ENCODE measurements at places on chromosomes 4 and X.

DNA sequence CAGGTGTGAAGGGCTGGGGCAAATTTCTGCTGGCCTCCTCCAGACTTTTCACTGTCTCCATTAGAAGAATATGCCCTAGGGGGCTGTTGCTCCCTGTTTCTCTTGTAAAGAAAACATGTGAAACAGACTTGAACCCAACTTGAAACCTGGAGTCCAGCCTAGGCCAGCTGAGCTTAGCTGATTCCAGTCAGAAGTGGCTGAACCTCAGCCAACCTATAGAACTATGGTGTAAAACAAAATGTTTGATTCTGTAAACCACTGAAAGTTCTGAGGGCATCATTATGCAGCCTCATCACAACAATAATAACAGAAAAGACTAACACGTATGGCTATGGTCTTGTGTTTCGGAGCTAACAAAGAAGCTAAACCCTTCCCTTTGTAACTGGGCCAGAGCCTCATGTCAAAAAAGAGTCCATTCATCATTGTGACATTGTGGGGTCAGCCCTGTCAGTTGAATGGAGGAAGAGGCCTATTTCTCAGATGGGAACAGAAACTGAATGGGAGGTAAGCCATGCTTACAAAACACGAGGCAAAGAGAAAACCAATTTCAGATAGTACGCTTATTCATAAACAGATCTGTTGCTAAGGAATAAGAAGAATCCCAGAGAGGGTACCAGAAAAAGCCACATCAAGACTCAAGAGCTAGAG, 34.1 kb downstream of the SETD7 start:
- DNase-seq = no peak

DNA sequence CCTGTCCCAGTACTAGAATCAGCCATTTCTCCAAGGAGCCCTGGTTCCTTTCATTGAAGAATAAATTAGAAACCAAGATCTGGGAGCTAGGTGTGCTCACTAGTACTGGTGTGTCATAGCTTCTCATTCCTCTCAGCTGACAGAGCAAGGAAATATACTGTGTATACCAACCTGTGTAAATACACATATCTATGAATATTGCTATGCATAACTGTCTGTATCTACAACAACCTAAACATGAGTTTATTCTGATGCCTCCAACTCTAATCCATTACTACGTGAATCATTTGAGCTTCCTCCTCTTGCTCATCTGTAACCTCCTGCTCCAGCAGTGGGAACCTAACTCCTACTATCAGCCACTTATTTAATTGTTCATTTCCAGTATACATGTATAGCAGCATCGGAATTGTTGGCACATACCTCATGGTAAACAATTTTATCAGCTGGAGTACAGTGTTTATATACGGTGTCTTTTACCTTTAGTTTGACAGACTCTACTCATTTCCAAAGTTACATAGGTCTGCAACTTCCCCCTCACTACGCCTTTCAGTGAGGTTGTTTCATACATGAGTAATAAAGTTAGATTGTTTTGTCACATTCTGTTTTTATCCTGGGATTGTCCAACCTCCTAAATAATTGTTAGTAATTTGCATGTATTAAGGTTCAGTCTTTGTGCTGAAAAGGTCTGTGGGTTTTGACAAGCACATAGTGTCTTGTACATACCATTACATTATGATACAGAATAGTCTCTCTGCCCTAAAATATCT, 7.1 kb upstream of the SCRG1 start:
- DNase-seq = no peak

GRCh38 chr4:8276358-8277240, 7.0 kb downstream of the HTRA3 start:
- no peak for DNase-seq

DNA sequence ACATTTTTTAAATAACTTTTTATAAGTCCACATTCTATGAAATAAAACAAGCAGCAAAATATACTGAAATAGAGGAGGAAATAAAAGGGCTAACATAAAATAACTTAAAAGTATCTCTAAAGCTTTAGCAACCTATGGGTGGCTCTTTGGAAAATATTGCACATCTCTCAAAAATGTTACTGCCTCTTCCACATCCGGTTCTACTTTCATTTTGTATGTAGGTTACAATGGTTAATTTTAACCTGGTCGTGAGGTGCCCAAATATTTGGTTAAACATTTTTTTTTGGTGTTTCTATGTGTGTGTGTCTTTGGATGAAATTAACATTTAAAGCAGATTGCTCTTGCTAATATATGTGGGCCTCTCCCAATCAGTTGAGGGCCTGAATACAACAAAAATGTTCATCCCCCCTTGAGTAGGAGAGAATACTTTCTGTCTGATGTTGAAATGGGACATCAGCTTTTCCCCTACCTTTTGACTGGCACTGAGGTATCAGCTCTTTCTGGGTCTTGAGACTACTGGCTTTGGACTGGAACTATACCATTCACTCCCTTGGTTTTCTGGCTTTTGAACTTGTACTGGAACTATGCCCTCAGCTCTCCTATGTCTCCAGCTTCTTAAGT, 353.0 kb downstream of the ADAM29 start:
- no peak for DNase-seq

GRCh38 chr4:1722551-1723118, 1.3 kb downstream of the TACC3 start:
- no peak for DNase-seq

- DNase-seq = no peak
Measured at GRCh38 chr4:158513256-158513655, 8.4 kb upstream of the RXFP1 start.

- no peak for DNase-seq
Measured at GRCh38 chrX:72713130-72713529, 976 bp downstream of the PHKA1 start.

GRCh38 chrX:38379088-38379487, 26.7 kb downstream of the OTC start:
- no peak for DNase-seq

GRCh38 chrX:134679221-134679620, 20.9 kb upstream of the PLAC1 start:
- DNase-seq = no peak

DNA sequence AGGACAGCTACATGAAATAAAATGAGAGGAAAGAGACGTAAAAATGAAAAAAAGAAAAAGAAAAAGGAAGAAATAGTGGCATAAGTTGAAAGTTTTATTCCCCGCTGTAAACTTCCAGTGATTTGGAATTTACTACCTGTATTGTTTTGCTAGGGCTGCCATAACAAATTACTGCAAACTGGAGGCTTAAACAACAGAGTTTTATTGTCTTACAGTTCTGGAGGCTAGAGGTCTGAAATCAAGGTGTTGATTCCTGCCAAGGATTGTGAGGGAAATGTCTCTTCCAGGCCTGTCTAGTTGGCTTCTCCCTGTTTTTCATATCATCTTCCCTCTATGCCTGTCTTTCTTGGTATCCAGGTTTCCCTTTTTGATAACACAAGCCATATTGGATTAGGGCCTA, 119.4 kb upstream of the PACRGL start:
- no peak for DNase-seq

GRCh38 chr4:41142376-41143310, 71.7 kb downstream of the APBB2 start:
- DNase-seq = no peak

DNA sequence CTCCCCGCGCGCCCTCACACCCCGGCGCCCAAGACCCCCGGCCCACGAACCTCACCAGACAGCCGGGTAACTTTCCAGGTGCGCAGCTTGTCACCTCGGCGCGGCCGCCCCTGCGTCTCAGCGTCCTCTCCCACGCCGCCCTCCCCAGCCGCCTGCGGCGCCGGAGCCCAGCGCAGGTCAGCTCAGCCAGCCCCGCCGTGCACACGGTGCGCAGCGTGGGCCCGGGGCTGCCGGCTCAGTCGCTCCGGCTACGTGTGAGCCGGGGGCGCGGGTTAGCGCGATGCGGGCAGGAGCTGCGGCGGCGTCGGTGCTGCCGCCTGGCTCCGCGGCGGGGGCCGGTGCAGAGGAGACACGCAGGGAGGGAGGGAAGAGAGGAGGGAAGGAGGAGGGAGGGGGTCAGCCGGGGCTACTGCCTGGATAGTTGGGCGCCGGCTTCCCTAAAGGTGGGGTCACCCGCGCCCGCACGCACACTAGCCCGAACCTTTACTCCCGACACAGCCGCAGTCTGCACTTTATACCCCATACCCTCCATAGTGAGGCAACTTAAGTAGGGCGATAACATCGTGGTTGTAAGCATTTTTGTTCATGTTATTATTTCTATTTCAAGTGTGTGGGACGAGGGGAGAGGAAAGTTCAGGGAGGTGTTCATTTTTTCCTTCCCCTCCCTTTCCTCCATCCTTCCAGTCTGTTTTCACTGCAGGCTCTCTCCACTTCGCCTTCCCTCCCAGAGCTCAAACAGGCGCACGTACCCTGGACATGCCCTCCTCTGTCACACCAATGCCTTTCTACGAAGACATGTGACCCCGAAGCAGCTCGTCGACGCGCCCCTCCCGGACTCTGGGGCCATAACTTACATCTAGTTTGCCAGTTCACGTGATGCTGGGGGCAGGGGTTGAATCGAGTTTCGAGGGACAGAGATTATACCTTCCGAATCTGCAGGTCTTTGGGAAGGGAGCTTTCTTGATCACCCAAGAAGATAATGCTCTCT, at the start of gene PRKG2:
Gene PRKG2 (minus strand): TSS at position 342 of the 988 bp plus-strand sequence. CDS start 10,175 bp downstream, outside the sequence.
- DNase-seq = no peak

GRCh38 chr4:10959586-10959985, 275.0 kb upstream of the CLNK start:
- no peak for DNase-seq

GRCh38 chrX:10387011-10387410, 230.2 kb downstream of the CLCN4 start:
- no peak for DNase-seq

GRCh38 chr4:134885436-134885835, 683.8 kb upstream of the PABPC4L start:
- no peak for DNase-seq

- DNase-seq = no peak
Measured at GRCh38 chr4:64584981-64585557, 175.8 kb upstream of the TECRL start.

GRCh38 chr4:38980903-38981676, 51.1 kb downstream of the TMEM156 start:
- DNase-seq = no peak

- DNase-seq = no peak
Measured at GRCh38 chr4:110924761-110925160, 301.9 kb upstream of the PITX2 start.

DNA sequence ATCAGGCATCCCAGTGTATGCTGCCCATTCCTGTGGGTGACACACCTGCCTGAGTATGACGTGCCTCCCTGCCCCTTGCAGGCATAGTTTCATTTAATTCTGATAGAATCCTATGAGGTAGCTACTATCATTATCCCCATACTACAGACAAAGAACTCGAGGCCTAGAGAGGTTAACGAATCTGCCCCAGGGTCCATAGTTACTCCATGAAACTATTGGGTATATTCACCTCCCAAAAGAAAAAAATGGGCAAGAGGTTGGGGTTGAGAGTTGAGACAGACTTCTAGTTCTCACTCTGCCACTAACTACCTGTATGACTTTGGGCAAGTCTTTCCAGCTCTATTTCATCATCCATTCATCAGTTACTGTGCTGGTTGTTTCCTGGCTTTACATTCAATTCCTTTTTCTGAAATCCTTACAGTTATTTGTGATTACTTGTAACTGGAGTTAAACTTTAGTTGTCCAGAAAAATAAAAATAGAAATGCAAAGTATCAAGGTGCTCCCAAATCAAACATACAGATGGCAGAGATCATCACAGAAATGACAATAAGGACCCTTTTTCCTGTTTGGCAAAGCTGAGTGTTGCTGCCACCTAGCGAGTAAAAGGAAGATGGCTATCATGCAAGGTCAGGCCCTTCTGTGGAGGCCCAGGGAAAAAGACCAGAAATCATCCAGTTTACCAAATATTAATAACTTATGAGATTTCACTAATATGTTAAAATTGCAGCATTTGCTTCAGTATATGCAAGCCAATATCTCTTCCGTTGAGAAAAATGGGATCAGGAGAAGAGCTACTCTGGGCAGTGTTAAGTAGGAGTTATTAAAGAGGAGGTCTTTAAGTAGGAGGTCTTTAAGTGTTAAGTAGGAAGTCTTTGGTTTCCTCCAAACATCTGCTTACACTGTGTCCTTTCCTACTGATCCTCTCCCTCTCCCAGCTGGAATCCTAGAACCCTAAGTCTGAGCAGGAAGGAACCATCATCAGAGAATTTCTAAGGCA, 17.1 kb upstream of the MAP7D3 start:
- DNase-seq = no peak

GRCh38 chr4:98689507-98690174, 31.2 kb upstream of the TSPAN5 start:
- DNase-seq = no peak

DNA sequence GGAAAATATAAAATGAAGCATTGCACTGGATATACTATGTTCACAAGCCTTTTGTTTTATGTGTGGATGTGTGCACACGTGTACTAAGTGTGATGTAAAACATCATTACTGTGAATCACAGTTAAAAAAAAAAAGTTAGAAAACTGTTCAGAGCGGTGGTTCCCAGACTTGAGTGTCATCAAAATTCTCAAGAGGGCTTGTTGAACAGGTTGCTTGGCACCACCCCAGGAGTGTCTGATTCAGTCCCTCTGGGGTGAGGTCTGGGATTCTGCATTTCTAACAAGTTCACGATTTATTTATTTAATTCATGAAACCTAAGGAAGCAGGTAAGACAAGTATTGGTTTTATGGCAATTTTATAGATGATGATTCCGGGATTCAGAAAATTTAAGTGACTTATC, 1.8 kb downstream of the CENPU start:
- DNase-seq = no peak

GRCh38 chr4:173761938-173762337, 231.9 kb upstream of the HAND2 start:
- DNase-seq = no peak

GRCh38 chr4:151401739-151402138, 7.2 kb upstream of the FHIP1A start:
- DNase-seq = no peak

- DNase-seq = no peak
Measured at GRCh38 chrX:10926404-10926803, 184.7 kb upstream of the HCCS start.

DNA sequence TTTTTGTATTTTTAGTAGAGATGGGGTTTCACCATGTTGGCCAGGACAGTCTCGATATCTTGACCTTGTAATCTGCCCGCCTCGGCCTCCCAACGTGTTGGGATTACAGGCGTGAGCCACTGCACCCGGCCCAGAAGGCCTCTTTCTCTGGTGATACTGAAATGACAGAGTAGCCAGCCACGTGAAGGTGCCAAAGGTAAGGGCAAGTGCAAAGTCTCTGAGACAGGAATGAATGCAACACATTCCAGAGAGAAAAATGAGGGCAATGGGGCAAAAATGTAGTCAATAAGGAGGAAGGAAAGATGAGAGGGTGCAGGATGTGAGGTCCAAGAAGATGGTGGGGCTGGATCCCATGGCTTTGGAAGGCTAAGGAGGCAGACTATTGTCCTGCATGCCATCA, 176.0 kb downstream of the NR3C2 start:
- DNase-seq = no peak

DNA sequence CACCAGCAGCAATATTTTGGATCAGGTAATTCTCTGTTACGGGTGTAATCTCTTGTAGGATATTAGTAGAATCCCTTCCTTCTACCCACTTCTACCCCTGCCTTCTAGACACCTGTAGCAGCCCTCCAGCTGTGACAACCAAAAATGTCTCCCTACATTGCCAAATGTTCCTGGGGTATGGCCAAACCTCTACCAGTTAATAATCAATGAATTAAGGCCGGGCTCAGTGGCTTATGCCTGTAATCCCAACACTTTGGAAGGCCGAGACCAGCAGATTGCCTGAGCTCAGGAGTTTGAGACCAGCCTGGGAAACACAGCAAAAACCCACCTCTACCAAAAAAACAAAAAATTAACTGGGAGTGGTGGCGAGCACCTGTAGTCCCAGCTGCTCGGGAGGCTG, 9.9 kb downstream of the MAML3 start:
- DNase-seq = no peak
